ENCODE measurements at places on chromosomes 7 and 10.

- peak; percentile 83 for DNase-seq
These were observed 29.5 kb upstream of the ARHGAP22 start for GRCh38 chr10:48634198-48634983.

DNA sequence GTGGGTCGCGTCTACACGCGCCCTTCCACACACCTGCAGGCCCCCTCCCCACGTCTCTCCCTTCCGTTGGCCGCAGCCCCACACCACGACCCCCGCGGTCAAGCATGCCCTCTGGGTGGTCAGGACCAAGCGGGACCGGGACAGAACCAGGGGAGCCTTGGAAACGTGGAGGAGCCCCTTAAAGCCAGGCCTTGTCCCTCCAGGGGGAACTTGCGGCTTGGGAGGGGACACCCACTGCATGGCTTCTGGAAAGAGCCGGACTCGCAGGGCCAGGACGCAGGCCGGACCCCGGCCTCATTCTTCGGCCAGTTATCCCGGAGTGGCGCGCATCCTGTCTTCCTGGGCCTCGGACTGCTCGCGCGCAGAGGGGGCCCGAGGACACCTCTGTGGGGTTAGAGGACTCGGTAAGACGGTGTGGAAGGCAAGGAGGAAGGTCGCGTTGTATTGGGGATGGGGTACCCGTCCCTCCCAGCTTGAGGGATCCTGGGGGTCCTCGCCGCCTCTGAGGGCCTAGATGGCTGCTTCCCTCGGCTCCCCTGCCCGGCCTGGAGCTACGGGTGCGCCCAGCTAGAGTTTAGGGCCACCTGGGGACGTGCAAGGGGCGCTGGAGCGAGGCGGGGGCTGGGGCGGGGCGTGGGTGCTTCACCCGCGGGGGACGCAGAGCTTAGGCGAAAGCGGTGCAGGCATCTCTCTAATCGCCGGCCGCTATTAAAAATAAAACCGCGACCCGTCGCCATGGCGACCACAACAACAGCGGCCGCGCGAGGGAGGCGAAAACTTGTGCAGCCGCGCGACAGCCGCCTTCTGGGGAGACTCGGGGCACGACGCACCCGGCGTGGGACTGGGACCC is 1.8 kb upstream of the PDGFA start:
- peak; percentile 92 for DNase-seq

DNA sequence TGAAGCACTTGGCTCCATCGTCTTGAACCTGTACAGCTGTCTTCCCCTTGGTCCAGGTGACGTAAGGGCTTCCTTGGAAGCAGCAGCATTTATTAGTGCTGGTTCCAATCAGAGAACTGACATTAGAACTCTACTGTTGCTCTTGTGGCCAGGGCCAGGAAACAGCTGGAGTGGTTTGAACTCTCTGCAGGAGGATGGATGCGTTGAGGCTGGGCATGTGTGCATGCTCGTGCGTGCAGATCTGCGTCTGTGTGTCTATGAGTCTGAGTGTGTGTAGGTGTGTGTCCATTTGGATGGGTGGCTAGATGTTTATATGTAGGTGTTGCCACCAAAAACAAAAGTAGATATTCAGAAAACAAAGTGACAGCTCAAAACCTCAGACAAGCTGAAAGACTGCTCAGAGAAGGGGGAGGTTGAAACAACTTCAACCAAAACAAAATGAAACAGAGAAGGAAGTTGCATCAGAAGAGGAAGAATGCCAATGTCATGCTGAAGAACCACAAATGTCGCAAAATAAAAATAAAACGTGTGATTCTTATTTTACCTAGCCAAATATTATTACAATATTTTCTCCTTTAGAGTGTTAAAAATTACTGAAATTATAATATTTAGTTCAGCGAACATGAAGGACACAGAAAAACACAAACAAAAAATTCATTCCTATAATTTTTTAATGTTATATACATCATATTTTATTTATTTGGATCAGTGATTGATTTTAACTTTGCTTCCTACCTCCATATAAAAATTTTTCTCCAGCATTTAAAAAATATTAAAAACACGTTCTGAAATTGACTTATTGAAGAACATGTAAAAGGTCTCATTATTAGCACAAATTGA is 96.1 kb upstream of the MKLN1 start:
- DNase-seq: peak; percentile 19

- no peak for DNase-seq
These were observed 308.2 kb downstream of the PPP1R3A start for GRCh38 chr7:113610572-113610971.

DNA sequence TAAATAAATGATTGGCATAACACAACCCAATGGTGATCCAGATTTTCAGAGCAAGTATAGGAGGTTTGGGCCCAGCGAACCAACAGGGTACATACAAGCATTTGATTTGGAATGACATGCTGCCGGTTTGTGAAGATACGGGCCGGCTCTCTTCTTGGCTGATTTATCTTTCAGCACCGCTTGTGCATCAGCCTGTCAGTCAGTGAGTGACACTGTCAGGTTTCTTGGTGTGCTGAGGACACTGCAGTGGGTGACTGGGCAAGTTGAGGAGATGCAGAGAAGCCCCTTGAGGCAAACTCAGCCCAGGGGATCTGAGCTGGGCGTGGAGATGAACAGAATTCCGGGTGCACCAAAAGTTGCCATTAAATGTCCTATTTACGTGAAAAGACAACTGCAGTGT is 194.5 kb downstream of the SNX10 start:
- DNase-seq: no peak

DNA sequence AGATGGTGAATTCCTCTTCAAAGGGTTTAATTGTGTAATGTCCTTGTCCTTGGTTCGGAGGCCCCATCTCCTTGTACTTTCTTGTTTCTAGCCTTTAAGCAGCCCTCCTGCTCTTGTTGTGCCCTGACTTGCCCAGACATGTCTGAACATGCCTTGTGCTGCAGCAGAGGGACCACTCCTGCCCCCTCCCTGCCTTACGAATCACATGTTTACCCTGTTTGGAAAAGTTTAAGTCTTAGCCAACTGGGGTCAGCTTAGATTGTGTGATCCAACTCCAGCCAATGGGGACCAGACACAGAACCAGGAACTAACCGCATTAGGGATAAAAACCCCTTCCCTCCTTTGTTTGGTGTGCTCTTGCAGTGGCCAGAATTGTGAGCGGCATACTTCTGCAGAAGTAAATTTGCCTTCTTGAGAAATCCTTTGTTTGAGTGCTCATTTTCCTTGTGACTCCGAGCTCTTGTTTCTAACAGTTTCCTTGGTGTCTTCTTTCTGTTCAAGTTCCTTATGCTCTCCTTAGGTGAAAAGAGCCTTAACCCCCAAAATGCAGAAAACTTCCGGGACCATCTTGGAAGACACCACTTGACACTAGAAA is 29.4 kb downstream of the CLRN3 start:
- DNase-seq: no peak

DNA sequence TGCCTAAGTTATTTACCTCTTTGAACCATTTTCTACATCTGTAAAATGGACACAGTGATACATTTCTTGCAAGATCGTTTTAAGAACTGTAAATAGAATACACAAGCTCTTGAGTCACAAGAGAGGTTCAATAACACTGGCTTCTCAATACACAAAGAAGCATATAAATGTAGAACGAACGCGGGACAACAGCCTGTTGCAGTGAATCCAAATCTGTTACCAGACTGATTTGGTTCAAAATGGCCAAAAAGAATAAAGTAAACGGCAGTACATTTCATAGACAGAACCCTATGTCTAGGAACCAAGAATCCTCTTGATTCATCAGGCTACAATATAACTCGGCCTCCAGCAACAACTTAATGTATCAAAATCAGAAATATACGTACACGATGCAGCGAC is 701 bp downstream of the MTPAP start:
- DNase-seq: no peak

- DNase-seq: no peak
These were observed 15.1 kb downstream of the LRRTM3 start for GRCh38 chr10:66940965-66941364.

DNA sequence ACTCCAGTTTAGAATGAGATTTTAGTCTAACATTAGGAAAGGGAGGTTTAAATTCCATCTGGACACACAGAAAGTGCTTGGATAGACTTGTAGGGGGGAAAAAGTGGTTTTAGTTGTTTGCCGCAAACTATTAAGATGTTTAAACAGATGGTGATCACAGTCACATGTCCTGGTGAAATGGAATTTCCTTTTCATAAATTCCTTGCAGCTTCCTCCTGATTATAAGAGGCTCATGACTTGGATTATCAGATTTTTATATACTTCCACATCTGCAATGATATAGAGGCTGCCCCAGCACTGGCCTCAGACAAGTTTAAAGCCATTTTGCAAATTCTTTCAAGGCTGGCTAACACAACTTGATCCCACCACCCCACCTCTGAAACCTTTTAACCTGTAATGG is 106.4 kb upstream of the ARMC3 start:
- no peak for DNase-seq

GRCh38 chr10:76185471-76186301 is 754.3 kb downstream of the LRMDA start:
- no peak for DNase-seq

- no peak for DNase-seq
These were observed 157.7 kb downstream of the COBL start for GRCh38 chr7:51158742-51159445.

GRCh38 chr10:73838827-73839226 is 27.4 kb upstream of the NDST2 start:
- no peak for DNase-seq

GRCh38 chr7:76057813-76058145 is 9.9 kb downstream of the MDH2 start:
- no peak for DNase-seq

DNA sequence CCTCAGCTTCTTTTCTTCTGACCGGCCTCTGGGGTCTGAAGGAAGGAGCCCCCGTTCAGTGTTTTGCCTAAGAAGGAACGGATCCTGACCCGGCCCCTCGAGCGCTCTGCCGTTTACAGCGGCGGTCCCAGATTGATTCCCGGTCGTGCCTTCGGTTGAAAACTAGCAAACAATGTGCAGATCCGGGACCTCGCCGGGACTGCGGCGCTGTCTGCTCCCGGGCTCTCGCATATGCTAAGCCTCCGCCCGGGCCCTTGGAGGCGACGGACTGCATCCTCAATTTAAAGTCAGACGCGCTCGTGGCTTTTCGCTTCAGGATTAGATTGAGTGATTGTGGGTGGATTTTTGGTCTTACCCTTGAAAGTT is 559 bp downstream of the DBF4 start:
- no peak for DNase-seq

Measured in ascending aorta (tissue), 2 donors.